ENCODE measurements at places on chromosomes 1 and 21.

GRCh38 chr21:45948576-45949141 is 32.9 kb upstream of the COL6A1 start:
- no peak for DNase-seq

DNA sequence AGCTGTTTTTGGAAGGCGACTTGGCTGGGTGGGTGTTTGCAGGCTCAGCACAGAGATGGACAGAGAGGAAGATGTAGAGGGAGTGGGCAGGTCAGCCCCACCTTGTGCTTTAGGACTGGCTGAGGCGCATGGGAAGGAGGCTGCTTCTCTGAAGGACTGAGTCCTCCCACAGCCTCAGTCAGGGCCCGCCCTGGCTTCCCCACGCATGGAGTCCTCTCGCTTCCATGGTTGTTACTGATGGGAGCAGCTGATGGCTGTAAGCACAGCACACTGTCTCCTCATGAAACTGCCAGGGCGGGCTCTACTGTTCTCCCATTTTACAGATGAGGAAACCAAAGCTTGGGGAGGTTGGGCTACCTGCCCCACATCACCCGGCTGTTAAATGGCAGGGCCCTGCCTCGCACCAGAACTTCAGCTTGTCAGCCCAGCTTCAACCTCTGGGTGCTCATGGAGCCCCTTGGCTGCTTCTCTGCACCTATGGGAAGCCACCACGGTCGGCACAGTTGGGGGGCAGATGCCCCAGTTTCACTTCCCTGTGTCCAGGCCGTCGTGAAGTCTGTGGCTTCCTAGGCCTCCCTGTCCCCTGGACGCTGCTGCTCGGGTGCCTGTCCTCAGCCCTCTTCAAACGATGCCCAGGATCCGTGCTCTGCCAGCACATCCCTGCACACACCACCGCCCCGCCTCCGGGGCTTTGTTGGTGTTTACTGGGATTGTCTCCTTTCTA is 2.4 kb downstream of the TMEM201 start:
- no peak for DNase-seq

GRCh38 chr1:12014141-12014991 is 4.9 kb upstream of the MIIP start:
- no peak for DNase-seq

DNA sequence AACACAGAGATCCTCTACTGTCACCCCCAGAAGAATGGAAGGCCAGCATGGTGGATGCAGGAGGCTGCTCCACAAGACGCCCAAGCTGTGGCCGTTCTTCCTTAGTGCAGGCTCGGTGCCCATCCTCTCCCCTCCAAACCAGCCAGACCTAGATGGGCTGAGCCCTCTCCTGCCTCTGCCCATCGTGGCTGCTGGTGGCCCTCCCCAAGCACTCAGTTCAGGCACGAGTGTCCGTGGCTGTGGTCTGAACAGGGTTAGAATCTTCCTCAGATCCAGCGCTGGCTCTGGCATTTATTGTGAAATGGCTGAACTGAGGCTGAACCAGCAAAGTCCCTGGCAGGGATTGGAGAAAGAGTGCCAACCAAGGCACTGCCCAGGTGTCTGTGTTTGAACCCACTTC is 59.5 kb downstream of the TRIM11 start:
- DNase-seq, result no peak

DNA sequence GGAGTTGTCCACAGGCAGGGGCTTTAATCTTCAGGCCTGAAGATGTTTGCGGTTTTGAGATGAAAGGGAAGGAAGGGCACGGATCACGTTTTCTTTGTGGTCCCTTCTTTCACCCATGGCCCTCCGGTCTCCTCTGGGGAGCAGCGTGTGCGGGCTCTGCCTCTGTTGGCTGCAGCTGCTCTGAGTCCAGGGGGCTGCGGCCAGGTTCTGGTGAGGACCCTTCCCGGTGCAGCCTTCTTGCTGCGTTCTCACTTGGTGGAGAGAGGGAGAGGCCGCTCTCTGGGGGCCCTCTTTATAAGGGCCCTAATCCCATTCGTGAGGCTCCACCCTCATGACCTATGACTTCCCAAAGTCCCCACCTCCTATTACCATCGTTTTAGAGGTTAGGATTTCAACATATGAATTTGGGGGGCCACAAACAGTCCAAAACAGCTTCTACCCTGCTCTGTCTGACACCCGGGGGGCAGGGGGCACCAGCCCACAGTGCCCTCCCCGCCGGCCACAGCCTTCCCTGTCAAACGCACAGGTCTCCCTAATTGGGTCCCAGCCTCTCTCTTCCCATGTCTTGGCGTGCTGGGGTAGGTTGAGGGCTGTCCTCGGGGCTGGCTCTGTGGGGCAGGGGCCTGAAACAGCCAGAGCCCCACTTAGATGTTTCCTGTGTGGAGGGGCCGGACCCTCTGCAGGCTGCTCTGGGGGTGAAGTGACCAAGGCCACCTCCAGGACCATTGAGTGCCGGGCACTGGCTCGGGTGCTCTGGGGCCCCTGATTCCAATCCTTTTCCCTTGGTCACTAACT is 100.1 kb upstream of the C1orf174 start:
- DNase-seq, result no peak

DNA sequence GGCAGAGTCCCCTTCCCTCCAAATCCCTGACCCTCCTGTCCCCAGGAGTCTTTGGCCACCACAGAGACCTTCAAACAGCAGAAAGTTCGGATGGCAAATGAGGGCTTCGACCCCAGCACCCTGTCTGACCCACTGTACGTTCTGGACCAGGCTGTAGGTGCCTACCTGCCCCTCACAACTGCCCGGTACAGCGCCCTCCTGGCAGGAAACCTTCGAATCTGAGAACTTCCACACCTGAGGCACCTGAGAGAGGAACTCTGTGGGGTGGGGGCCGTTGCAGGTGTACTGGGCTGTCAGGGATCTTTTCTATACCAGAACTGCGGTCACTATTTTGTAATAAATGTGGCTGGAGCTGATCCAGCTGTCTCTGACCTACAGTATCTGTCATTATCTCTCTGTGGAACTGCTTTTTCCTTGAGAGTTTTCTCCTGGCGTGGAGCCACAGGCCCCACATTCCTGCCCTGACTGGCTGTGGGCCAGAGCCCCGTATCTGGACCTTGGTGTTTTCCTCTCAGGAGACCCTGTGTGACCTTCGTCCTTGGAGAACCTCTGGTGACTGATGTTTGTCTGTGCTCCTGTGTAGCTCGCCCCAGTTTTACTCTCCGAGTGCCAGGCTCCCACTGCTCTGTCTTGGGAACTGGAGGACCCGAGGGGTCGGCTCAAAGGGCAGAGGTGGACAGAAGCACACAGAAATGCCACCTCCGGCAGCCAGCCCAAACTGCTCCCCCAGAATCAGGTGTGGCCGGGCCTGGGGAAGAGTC is 4.8 kb downstream of the SLC27A3 start:
- no peak for DNase-seq

DNA sequence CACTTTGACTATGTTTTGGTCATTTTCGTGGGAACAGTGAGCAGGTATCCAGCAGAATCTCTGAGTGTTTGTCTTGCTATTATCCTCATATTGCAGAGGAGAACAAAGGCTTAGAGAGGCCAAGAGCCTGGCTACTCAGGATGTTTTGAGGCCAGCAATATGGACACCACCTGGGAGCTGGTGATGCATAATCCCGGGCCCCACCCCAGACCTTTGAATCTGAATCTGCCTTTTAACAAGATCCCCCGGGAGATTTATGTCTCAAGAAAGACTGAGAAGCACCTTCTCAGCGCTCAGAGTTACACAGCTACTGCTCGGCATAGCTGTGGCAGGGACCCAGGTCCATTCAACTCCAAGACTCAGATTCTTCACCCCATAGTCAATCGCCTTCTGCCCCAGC is 72.8 kb downstream of the PTPRU start:
- DNase-seq, result no peak

GRCh38 chr1:26574719-26575251 is 45.2 kb downstream of the RPS6KA1 start:
- no peak for DNase-seq

GRCh38 chr1:181493166-181493565 is 9.8 kb downstream of the CACNA1E start:
- no peak for DNase-seq

DNA sequence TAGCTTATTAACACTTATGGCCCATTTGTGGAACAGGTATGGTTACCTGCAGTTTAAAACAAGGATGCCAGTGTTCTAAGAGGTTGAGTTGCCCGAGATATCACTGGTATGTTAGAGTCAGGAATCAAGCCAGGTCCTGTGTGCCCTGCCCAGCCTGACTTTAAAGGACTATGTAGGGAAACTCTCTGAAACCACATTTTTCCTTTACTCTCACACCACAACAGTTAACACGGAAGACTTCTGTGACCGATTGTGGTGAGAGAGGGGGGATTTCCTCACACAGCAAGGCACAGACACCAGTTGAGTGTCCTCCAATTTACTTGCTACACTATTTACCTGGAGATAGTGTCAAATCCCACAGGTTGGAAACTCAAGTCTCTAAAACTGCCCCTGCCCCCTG is 47.8 kb downstream of the UCK2 start:
- no peak for DNase-seq

- no peak for DNase-seq
These were observed 634.9 kb downstream of the LMO4 start for GRCh38 chr1:87963556-87963955.

- DNase-seq, result no peak
These were observed 9.7 kb upstream of the AADACL4 start for GRCh38 chr1:12634156-12634555.

DNA sequence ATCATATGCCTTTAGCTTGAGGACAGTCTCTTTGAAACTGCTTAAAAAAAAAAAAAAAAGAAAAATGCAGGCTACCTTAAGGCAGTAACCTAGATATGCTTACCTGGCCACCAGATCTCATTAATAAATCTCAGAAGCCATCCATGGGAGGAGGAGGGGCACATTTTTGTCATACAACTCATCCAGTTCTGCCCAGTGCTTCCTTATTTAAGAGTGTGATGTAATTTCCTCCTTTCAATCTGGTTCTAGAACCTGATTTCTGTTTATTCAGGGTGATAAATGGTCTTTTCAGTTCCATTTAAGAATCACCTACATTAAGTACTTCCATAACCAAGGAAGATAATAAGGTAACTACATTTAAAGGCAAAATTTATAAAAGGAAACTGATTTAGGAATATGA is 6.1 kb downstream of the ERRFI1 start:
- DNase-seq, result peak; percentile 73

DNA sequence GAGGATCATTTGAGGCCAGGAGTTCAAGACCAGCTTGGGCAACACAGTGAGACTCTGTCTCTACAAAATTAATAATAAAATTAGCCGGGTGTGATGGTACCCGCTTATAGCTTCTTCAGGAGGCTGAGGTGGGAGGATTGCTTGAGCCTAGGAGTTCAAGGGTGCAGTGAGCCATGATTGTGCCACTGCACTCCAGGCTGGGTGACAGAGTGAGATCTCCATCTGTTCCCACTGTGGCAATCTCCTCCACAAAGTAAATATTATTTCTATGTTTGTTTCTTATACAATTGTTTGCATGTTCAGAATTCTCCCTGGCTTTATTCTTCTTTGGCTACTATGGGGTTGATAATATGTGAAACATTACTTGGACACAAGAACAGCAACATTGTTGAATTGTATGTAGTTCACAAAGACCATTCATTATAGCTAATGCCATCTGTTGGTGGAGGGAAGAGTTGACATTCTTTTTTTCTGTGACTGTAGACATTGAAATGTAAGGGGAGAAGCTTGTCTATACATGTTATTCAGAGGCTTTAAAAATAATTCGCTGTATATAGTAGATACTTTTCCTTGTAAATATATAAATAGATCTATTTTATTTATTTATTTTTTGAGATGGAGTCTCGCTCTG is 47.8 kb upstream of the SRSF10 start:
- peak; percentile 55 for DNase-seq

DNA sequence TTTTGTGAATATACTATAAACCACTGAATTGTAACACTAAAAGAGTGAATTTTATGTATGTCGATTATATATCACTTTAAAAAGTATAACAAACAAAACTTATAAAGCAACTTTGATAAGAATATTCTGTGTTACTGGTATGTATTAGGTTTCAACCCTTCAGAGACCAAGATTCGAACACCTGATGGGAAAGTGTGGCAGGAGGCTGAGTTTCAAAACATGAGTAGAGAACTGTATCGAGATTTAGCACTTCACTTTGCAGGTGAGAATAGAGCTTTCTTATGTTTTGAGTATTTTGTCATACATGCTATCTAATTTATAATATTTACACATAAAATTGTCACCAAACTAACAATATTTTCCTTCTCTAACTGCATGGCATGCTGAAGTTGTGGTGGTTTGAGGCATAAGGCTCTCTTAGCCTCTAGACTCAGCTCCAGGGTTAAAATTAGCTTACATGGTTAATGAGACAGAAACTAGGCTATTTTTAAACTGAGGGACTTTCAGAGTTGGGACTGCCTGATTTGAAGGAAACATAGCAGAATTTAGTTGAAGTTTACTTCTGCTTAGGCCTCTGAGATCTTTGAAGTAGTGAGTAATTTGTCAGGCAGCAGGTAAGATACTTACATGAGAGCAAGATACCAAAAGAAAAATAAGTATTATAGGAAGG is 48.6 kb downstream of the CEP350 start:
- no peak for DNase-seq

DNA sequence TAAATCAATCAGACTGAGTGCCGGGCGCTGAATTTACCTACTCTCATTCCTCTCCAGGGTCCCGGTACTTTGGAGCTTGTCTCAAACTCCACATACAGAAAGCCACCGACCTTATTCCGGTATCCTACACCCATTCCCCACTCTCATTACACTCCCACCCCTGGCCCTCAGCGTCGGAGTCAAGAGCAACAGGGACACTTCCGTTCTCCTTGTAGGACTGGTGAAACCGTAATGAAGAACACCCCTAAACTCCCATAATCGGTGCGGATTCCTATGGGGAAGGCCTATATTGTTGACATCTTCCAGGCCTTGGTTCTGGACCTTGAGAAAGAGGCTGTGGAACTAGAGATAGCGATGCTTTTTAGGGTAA is 798 bp downstream of the ZBED6 start:
- DNase-seq, result peak; percentile 20

DNA sequence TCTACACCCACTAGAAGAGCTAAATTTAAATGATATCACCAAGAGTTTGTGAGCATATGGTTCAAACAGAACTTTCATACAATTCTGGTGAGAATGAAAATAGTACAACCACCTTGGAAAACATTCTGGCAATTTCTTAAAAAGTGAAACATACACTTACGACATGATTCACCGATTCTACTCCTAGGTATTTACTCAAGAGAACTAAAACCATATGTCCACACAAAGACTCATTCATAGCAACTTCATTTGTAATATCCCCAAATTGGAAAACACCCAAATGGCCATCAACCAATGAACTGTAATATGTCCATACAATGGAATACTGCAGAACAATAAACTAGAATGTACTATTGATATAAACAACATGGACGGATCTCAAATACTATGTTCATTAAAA is 51.2 kb upstream of the ADAM30 start:
- no peak for DNase-seq

GRCh38 chr1:1606232-1606631 is 6.3 kb upstream of the FNDC10 start:
- DNase-seq, result no peak

GRCh38 chr1:229843627-229844238 is 217.7 kb downstream of the URB2 start:
- DNase-seq, result peak; percentile 23

GRCh38 chr1:147618077-147618569 is 52.2 kb downstream of the ACP6 start:
- no peak for DNase-seq

- no peak for DNase-seq
These were observed 51.1 kb downstream of the GLIS1 start for GRCh38 chr1:53687901-53688300.
